Dermis microvascular lymphatic vessel endothelial cell (primary cell): ENCODE measurements at places on chromosomes 7 and 10.

DNA sequence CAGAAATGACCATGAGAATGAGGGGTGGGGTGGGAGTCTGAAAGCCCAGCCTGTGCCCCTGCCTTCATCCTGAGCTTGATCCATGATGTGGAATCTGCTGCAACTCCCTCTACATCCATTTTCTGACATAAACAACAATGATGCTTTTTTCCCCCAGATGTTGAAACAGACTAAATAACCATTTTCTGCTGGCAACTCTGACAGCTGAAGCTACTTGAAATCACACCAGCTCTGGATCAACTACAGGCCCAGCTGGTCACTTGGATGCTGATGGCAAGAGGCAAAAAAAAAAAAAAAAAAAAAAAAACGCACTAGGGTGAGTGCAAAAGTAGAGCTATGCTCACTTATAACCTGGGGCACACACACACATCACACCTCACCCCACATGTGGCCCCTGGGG lies 74.2 kb downstream of the FAM107B start:
- DNase-seq, result no peak

- DNase-seq, result no peak
These were observed 215.5 kb upstream of the KLF14 start for GRCh38 chr7:130949550-130949949.

- no peak for DNase-seq
These were observed 54.8 kb upstream of the CALCR start for GRCh38 chr7:93629291-93629801.

- no peak for DNase-seq
These were observed 62.8 kb downstream of the SH3PXD2A start for GRCh38 chr10:103792547-103792946.

GRCh38 chr7:100208911-100209408 lies 10.8 kb upstream of the PVRIG start:
- no peak for DNase-seq

DNA sequence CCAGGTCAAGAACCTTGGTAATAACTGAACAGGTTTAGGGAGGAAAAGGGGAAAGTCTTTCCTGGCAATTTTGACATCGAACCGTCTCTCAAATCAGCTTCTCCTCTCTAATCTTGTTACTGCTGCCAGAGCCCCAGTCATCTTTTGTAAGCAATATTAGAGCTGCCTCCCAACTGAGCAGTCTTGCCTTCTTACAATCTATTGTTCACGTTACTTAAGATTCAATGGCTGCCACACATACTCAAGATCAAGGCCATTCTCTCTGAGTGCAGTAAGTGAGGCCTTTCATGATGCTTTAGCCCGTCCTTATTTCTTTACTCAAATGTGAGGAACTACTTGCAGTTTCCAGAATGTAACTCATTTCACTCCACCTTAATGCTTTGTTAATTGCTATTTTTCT lies 12.4 kb downstream of the NET1 start:
- no peak for DNase-seq

DNA sequence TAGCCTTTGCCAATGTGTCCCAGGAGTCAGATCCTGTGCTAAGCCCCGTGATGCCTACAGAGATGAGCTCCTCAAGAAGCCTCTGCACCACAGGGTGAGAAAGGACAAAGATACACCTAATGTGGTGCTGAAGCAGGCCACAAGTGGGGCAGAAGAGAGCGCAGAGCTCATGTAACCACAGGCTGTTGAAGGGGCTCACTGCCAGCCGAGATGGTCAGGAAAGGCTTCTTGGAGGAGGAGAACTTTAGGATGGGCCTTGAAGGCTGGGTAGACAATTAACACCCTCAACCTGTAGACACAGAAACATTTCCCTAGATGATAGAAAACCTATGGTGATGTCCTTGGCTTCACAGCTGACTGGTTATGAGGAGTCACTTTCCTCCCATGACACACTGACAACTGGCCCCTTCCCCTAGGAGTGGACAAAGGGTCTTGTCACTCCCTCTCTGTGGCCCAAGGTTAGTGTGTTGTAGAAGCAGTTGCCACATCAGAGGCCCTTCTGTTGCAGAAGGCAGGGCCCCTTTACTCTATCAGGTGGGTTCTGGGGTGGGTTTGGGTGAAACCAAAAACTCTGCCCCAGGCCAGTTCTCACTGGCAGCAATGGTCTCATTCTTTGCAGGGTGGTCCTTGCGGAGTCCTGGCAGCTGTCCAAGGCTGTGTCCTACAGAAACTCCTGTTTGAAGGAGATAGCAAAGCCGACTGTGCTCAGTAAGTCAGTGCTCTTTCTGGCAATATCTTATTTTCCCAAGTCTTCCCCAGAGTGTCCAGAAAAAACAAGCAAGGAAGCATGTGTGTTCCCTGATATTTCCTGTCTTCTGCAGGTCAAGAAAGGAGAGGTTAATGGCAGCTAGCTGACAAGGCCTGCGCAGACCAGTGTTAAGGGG lies 69.2 kb downstream of the MINDY4 start:
- DNase-seq, result peak; percentile 73

- no peak for DNase-seq
These were observed 88.9 kb upstream of the SHH start for GRCh38 chr7:155901176-155901575.

- DNase-seq, result no peak
These were observed 2.0 kb upstream of the CPN1 start for GRCh38 chr10:100083623-100084022.

GRCh38 chr10:35423505-35424306 lies 87.4 kb downstream of the CCNY start:
- DNase-seq, result no peak

DNA sequence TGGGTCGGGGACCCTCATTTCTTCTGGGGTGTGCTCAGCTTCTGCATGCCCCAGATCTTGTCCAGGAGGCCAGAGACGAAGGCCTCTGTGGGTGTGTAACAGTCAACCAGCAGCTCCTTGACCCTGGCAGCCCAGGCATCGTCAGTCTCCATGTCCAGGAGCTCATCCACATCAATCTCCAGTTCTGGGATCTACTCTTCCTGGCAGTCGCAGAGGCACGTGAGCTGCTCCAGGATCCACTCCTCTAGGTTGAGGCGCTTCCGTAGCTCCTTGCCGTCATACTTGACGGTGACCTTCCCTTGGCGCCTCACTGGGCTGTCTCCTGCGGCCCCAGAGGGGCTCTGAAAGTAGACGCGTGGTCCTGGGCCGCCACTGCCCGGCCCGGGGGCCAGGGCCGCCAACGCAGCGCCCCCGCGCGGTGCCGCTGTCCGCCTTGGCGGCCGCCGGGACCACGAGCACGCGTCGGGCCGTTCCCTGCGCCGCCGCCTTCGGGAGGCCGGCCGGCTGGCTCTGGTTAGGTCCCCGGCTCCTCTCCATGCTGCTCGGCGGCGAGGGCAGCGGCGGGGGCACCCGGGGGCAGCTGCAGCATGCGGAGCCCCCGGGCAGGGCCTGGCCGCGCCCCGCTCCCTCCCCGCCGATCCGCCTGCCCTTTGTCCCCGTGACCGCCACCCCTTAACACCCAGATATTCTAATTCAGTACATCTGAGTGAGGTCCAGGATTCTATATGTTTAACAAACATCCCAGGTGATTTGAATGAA lies 170.5 kb downstream of the SEPTIN7 start:
- DNase-seq, result no peak

- DNase-seq, result no peak
These were observed 1165.6 kb downstream of the CNTNAP2 start for GRCh38 chr7:147282204-147282603.

DNA sequence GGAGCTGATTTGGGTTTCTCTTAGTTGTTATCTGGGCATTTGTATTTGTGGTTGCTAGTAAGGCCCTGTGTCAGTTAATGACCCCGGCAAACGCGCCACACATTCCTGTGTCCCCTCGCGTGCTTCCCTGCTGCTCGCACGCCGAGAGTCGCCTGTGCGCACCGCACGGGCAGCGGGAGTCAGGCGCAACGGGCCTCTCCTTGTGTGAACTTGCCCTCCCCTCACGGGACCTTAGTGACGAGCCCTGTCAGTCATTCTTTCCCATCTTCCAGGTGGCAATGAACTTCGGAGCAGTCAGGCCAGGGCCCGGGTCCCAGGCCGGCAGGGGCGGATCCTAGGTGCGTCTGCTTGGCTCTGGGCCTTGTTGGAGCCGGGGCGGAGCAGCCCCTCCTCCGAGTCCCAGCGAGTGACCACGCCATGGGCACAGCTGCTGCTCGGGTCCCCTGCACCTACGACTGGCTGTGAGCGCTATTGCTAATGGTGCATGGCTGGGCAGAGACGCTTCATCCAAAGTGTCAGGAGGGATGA lies 12.4 kb upstream of the PRKAR1B start:
- DNase-seq, result no peak

DNA sequence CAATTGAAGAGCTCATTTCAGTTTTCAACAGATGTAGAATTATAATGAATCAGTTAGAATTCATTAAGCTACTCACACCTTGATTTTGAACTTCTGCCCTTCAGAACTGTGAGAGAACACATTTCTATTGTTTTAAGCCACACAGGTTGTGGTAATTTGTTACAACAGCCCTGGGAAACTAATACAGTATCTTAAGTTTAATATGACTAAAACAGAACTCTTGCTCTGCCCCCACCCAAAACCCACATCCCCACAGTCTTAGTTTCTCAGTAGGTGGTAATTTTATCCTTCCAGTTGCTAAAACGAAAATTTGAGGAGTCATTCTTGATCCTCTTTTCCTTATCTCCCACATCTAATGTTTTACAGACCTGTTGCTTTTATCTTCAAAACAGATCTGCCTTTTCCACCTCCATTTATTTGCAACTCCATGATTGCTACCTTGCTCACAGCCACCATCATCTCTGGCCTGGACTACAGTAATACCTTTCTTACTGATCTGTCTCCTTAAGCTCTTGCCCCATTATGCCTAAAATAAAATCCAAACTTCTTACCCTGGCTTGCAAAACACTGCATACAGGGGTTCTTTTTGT lies 72.8 kb upstream of the NXPH1 start:
- no peak for DNase-seq

DNA sequence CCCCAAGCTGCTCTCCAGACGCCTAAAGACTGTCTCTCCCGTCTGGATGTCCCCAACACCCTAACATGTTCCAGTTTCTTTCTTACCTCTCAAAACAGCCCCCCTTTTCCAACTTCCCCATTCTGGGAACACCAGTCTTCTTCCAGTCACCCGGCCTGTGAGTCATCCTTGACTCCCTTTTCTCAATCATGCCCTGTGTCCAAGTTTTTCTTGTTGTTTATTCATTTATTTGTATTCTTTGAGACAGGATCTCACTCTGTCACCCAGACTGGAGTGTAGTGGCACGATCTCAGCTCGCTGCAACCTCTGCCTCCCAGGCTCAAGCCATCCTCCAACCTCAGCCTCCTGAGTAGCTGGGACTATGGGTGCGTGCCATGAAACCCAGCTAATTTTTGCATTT lies 15.6 kb downstream of the SNX10 start:
- no peak for DNase-seq
